ENCODE measurements at places on chromosomes 11 and 22.

GRCh38 chr22:35930933-35931332 lies 97.7 kb downstream of the RBFOX2 start:
- no peak for DNase-seq

DNA sequence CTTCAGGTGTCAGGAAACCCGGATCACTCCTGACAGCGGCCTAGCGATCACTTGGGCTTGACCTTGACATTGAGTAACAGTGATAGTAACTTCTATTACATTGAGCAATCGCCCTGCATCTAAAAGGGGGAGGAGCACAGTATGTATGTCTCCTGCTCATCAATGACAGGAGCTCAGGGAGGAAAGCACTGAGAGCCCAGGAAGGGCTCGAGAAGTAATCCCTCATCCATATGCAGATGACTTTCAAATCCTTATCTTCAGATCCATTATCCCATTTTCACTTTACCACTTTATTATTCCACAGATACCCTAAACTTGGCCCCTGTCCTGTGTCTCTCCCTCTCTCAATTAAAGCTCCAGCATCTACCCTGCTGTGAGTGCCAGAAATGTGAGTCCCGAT lies 47.8 kb downstream of the ABTB2 start:
- no peak for DNase-seq

- no peak for DNase-seq
Observed at GRCh38 chr11:130241713-130242112, 73.0 kb downstream of the ZBTB44 start.

- no peak for DNase-seq
Observed at GRCh38 chr11:24622262-24622661, 125.4 kb downstream of the LUZP2 start.

GRCh38 chr11:18594999-18595749 lies 4.4 kb upstream of the MISFA start:
- no peak for DNase-seq

DNA sequence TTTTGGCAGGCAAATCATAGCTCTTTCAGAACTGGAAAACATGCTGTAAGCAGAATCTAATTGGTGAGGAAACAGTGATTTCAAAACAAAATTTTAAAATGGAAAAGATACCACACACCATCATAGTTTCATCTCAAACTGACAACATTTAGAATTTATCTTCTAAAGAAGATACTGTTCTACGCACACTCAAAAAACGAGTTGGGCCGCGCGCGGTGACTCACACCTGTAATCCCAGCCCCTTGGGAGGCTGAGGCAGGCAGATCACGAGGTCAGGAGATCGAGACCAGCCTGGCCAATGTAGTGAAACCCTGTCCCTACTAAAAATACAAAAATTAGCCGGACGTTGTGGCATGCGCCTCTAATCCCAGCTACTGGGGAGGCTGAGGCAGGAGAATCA lies 44.2 kb upstream of the ADSL start:
- DNase-seq = no peak

DNA sequence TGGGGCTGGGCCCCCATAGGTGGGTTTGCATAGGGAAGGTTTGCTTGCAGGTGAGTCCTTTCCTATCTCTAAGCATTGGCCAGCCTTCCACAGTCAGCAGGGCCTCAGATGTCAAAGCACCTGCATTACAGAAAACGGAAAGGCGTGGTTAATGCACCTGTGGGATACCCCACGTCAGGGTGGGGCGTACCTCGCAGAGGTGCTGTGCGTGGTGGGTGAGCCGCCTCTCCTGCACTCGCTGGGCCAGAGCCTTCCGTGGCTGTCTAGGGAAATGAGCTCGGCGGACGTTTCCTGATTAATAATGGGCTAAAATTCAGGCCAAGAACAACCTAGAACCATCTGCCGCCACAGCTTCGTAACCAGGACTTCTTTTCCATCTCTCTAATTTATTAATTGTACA lies 32.3 kb downstream of the ST14 start:
- DNase-seq = no peak

GRCh38 chr11:31856248-31856647 lies 45.1 kb upstream of the PAX6 start:
- no peak for DNase-seq

GRCh38 chr11:3164138-3164551 lies 965 bp downstream of the OSBPL5 start:
- DNase-seq = no peak

DNA sequence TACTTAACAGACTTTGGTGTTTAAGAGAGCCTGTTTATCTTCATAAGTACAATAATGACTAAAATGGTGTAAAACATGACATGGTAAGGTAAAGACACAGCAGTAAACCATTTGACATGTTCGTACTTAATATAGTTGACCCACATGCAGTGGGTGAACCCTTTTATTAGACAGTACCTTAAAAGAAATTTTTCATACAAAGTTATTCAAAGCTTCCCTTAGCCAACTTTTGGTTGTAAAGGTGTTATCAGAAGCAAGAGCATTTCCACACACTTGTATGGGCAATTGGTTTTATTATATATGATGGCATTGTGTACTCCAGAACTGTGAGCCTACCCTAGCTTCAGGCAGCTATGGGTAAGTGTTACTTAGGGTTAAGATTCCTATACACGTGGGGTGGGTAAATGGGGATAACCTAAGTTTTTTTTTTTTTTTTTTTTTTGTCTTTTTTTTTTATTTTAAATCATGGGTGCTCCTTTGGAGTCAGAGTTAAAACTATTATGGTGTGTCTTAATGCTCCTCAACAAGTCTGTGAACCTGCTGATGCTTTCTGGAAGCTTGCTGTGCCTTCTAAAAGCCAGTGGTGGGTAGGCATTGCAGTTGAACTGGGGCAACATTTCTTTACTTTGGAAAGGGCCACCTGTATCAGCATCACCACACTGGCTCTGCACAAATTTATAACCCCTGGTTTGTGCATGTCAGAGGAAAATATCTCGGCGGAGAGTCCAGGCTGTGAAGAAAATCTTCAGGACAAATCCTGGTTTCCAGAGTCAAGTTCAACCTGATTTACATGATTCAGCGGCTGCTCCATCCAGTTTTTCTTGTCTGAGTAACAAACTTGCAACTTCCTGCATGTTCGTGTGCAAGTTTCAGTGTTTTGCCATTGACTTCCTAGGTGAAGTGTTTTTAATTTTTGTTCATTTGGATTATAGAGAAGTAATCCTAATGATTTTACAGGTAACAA lies 3.3 kb downstream of the PCF11 start:
- DNase-seq = no peak

GRCh38 chr22:42939941-42940653 lies 74.9 kb downstream of the PACSIN2 start:
- no peak for DNase-seq

DNA sequence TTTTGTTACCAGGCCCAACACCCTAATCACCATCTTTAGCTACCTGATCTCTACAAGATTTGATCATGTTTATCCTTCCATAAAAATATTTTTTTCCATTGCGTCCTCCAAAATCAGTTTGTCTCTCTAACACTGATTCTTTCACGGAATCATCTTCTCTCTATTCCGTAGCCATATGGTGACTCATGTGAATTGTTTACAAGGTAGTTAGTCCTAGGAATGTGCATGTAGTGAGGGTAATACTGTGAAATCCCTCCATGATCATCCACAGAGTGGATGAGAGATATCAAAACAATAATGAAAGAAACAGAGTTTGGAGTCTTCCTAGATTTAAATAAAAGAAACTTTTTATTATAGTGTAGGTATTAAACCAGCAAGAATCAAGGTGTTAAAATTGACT lies 230.2 kb downstream of the METTL15 start:
- no peak for DNase-seq

GRCh38 chr11:102391549-102392237 lies 44.7 kb downstream of the BIRC2 start:
- no peak for DNase-seq

DNA sequence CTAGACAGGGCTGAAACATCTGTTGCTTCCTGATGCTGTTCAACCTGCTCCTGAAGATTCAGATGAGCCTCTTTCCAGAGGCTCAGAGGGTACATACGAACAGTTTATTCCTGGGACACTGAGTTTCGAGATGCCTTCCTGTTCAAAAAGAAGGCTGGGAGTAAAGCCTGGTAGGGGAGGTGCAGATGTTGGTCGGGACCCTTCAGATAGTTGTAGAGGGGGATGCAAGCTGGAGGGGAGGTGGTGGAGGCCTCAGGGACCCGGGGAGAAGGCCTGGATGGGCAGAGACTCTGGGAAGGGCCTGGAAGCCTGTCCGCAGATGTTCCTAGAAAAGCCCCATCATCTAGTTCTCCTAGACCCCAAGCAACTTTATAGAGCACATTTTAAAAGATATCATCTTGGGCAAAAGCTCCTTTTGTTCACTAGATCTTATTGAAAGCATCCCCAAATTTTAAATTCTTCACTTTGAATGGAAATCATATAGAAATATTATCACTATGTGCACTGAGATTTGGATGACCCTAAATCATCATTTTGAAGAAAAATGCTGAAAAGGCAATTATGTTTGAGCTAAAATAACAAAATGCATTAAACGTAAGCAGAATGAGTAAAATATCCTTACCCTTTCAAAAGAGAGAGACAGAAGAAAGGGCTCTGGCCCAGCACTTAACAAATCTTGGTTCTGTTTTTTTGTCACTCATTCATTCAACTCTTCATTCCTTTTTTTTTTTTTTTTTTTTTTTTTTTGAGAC lies 41.2 kb downstream of the RTL6 start:
- no peak for DNase-seq

DNA sequence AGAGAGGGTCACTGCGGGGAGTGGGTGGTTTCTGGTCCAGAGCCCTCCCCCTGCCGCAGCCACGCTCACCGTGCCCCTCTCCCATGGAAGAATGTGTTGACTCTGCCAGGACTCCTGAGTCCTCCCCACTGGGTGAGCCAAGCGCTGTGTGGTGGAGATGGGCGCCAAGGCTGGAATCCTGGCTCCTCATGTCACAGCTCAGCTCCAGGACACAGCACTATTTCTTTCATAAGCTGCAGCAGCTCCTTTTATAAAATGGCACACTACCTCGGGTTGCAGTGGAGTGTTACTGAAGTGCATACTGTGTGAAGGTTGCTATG lies 83.9 kb downstream of the FEZ1 start:
- DNase-seq = no peak

- no peak for DNase-seq
Observed at GRCh38 chr11:89477175-89477574, 14.0 kb downstream of the NOX4 start.

DNA sequence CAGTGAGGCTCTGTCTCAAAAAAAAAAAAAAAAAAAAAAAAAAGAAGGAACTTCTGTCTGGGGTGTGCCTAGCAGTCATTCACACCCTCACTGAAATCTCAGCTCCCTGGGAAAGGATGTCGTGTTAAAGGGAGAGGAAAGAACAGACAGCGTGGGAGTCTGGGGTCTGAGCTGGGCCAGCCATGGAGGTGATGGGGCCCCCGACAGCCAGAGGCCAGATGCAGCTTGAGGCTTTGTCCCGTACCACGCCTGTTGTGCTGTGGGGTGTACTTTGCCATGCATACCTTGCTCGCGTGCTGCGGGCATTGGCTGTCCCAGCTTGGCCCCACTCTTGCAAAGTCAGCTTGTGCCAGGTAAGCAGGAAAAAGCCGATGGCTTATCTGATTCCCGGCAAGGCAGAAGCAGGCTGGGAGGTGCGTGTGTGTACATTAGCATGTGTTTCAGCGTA lies 4.6 kb downstream of the SYT12 start:
- no peak for DNase-seq

GRCh38 chr11:94767701-94768601 lies at the start of gene AMOTL1:
AMOTL1 (plus strand) TSS chr11:94768356; CDS start chr11:94768512, 156 bp downstream.
- DNase-seq = no peak

DNA sequence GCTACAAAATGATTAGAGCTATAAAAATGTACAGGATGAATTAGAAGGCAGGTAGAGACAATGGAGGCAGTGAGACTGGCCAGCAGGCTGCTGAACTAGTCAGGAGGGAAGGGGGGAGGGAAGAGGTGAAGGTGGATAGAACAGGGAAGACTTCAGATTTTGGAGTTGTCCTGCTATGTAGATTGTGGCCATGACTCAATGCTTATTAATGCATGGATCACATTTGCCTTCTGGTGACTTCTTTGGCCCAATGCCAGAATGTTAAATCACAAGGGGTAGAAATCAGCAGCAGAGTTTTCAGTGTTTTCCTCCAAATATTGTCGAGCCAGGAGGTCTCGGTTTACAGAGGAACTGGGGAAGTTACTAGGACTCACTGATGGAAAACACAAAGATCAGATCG lies 346.6 kb downstream of the AASDHPPT start:
- DNase-seq = no peak

DNA sequence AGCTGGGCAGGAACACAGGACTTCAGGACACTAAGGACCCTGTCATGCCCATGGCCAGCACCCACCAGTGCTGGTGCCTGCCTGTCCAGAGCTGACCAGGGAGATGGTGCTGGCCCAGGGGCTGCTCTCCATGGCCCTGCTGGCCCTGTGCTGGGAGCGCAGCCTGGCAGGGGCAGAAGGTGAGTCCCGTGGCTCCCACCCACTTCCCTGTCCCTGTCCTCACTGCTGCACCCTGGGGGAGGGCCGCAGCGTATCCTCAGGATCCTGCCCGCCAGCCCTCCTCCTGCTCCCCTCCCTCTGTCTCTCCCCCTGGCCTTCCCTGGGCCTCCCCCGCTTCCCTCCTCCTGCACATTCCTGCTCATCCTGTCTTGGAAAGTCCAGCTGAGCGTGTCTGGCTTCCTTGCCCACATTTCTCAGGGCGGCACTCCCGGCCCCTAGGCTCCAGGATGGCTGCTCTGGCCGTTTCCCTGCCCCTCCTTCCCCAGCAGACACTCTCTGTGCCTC lies 8.7 kb downstream of the CSF2RB start:
- DNase-seq = no peak

- no peak for DNase-seq
Observed at GRCh38 chr11:116263770-116264169, 509.0 kb downstream of the BUD13 start.

GRCh38 chr22:44926124-44926475 lies 83.7 kb downstream of the PHF21B start:
- no peak for DNase-seq

- no peak for DNase-seq
Observed at GRCh38 chr22:49094151-49094550, 733.5 kb downstream of the BRD1 start.

DNA sequence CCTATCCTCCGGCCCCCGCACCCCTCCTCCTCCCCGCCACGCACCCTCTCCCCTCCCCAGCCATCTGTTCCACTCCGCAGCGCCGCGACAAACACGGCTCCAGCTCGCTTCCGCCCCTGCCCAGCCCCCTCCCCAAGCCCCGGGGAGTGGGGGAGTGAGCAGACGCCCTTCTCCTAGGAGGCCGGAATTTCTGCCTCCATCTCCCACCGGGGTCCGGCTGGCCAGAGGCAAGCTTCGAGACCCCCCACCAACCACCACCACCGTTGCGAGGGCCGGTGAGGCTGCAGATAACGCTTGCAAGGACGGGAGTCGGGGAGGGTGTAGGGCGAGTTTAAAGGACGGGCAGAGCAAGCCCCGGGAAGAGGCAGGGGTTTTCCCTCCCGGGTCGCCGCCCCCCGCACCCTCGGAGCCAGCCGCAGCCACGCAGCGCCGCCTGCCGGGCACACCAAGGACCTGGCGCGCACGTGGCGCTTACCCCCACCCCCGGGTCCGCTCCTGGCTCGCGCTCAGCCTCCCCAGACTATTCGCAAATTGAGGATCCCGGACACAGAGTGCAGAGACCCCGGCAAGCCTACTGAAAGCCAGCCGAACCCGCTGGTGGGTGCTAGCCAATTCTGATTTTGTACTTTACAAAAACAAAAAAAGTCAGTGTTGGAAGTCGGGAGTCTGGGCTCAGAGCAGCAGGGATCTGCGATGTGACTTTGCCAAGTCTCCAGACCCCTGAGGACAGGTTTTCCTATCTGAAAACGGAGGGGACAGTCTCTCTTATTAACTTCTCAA lies 22.6 kb downstream of the RTN4RL2 start:
- DNase-seq = no peak

GRCh38 chr11:128291835-128292234 lies 295.5 kb downstream of the ETS1 start:
- no peak for DNase-seq

Data from stimulated activated CD8-positive, alpha-beta memory T cell treated with anti-CD3 and anti-CD28 coated beads, Interleukin-4, amount 100 ng/mL, for 1 hour (primary cell).